ENCODE measurements at places on chromosomes 5 and 9.

- DNase-seq: no peak
These were observed 11.2 kb upstream of the MRNIP start for GRCh38 chr5:179869641-179870402.

DNA sequence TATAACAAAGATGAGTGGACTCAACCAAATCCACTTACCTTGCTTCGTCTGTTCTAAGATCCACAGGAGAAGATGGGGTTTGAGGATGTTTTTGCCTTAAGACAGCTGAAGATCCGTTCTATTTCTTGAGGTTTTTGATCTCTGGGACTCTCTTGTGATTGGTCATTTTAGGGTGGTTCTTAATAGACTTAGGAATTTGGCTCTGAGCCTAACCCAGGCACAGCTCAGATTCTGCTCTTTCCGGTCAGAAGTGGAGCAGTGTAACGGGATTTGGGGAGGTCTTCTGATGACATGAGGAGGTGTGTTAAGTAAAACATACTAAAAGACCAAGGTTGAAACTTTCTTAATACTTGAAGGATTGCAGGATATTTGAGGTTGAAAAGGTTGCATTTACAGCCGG lies 166.9 kb downstream of the DMRT2 start:
- DNase-seq: no peak

DNA sequence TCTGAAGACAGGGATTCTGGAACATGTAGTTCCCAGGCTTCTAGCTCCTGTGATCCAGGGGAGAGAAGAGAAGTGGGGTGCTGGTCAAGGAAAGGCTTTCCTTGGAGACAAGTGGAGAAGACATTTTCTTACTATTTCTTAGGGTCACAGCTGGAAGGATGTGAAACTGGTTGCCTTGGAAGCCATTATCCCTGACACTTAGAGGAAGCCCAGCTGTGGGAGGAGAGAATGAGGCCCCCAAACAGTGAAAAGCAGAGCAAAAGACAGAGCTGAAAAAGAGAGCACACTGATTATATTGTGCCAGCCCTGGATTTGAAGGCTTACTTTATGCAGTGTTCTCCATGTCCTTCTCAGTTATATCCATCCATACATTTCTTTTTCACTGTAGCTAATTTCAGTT lies 17.5 kb upstream of the SHB start:
- DNase-seq: no peak

DNA sequence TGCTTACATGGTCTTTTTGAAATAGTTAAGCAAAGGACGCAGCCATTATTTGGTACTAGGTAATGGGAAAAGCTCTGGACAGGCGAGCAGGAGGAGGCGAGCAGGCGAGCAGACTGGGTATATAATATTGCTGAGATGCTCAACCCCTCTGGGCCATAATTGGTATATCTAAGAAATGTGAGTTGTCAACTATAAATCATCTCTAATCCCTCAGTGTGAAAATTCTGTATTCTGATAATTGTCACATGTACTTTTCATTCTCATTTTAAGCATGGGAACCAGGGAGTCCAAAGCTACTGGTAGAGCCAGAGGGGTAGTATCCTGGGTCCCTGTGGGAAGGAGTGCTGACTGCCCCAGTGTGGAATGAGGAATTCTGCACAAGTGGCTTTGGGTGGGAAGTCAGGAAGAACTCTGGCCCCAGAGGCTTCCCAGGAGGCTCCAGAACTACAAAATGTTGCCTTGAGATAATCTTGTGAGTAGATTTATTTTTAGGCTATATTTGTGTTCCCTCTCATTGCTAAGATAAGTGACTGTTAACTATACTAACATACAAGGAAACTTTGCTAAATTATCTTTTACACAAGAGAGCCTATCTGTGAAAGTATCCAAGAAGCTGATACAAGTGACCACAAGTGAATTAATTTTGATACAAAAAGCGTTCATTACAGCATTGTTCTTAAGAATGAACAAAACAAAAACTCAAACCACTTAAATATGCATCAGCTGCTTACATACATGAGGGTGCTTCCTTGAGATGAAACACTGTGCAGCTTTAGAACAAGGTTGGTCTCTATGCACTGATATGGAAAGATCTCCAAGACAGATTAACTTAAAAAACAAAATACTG lies 70.5 kb upstream of the TNFAIP8 start:
- no peak for DNase-seq

GRCh38 chr5:156405988-156406387 lies 79.0 kb downstream of the SGCD start:
- no peak for DNase-seq

GRCh38 chr5:73749485-73750270 lies 123.7 kb downstream of the ARHGEF28 start:
- no peak for DNase-seq

- no peak for DNase-seq
These were observed 53.5 kb upstream of the GRIN3A start for GRCh38 chr9:101791938-101792337.

- DNase-seq: no peak
These were observed 5.2 kb upstream of the FCN2 start for GRCh38 chr9:134875371-134875770.

GRCh38 chr9:68747043-68747533 lies 42.0 kb downstream of the PIP5K1B start:
- no peak for DNase-seq

DNA sequence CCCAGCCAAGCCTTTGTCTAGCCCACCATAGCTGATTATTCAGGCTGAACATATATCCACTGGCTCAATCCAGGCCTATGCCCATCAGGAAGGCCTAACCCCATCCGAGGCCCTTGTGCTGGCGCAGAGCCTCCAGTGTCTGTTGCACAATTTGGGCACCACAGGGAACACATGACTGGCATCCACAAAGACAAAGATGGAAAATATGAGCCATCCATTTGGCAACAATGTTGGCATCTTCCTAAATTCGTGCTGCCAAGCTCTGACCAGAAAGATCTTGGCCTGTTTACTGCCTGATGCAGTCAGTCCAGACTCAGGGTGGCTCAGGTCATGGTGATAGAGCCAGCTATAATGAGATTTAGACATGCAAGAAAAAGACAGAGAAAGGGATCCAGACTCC lies 233.8 kb downstream of the PIK3R1 start:
- no peak for DNase-seq

DNA sequence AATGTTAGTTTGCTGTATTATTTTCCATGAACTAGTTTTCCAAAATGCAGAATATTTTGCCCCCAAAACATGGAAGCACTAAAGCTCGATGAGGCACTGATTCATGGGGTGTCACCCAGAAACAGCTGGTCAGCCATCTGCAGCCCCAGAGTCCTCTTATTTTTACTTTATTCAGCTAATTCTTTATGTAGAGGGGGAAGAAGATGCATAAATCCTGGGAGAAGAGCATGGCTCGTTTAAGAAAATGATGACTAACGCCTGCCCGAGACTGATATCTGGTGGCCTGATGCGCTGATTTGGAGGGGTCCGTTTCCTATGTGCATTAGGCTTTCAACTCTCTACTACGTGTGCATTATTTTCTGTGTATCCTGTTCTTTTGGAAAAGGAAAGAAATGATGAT lies 390.3 kb upstream of the MEF2C start:
- DNase-seq: no peak

DNA sequence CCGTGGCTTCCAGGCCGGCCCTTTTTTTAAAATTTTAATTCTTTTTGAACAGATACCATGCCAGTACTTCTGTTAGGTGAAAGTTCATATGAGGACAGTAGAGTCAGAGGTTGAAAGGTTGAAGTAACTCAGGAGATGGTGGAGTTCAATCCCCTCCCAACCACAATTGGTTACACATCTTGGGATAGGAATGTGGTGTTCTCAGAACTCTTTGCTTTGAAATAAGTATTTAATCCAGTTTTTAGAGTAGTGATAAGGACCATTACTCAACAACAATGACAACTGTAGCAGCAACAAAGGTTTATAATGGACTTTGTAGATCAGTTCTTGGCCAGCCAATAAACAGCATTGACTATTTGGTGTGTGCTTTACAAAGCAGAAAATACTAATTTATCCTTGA lies 116.0 kb downstream of the ARHGAP26 start:
- DNase-seq: no peak

GRCh38 chr5:122362361-122362760 lies 50.3 kb downstream of the SNCAIP start:
- DNase-seq: no peak

DNA sequence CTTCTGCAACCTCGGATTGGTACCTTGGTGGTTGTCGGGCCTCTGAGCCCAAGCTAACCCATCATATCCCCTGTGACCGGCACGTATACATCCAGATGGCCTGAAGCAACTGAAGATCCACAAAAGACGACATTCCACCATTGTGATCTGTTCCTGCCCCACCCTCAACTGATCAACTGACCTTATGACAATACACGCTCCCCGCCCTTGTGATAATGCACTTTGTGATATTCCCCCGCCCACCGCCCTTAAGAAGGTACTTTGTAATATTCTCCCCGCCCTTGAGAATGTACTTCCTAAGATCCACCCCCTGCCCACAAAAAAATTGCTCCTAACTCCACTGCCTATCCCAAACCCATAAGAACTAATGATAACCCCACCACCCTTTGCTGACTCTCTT lies 16.5 kb upstream of the TOR1B start:
- no peak for DNase-seq

All from activated CD4-positive, CD25-positive, alpha-beta regulatory T cell (primary cell).